ENCODE measurements at places on chromosomes 7 and 10. TPM values are rescaled to one million over a fixed set of nuclear protein-coding genes. Genes with fewer than 3 reads are reported as not detected.

DNA sequence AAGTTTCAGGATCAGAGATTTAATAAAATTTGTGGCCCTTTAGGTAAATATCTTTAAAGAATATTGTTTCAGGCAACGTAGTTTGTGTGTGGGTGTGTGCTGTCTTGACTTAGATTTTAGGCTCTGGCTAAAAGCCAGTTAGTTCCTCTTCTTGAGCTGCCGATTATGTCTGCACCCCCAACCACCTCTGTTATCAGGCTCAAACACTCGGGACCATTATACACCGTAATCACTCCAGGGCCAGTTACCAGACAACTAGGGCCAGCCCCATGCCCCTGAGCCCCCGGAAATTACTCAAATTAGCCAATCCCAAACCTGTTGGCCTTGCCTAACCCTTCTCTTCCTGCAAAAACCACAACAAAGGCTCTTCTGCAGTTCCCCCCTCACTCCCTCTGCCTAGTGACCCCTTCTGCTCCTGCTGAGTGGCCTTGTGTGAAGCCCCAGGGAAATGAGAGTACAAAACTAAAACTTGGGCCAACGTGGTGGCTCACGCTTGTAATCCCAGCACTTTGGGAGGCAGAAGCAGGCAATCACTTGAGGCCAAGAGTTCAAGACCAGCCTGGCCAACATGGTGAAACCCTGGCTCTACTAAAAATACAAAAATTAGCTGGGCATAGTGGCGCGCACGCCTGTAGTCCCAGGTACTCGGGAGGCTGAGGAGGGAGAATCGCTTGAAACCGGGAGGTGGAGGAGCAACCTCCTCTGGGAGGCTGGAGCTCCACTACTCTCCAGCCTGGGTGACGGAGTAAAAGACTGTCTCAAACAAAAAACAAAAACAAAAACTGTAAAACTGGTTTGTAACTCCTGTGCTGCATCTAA is 9.2 kb upstream of the HNRNPF start:
- H3K4me1 ChIP-seq: peaks cover 48% of the 10 kb centered on the region
- no peaks in the 10 kb centered on the region for H3K27me3 ChIP-seq
- H3K36me3 ChIP-seq: peaks cover 3% of the 10 kb centered on the region
- DNase-seq: peak; percentile 62
- H3K27ac ChIP-seq: peak overlapping the region; percentile 97

- H3K4me3 ChIP-seq: no peak overlapping the region
- H3K27ac ChIP-seq: no peak overlapping the region
- no peaks in the 10 kb centered on the region for H3K4me1 ChIP-seq
- no peak for DNase-seq
- H3K36me3 ChIP-seq: no peaks in the 10 kb centered on the region
These were observed 149.2 kb upstream of the SEMA3D start for GRCh38 chr7:85336086-85336485.

GRCh38 chr10:4931587-4931986 is 31.6 kb upstream of the AKR1C1 start:
- H3K36me3 ChIP-seq: no peaks in the 10 kb centered on the region
- no peak for DNase-seq
- H3K27ac ChIP-seq: no peak overlapping the region
- H3K27me3 ChIP-seq: peaks cover 1% of the 10 kb centered on the region
- no peak overlapping the region for H3K4me3 ChIP-seq

DNA sequence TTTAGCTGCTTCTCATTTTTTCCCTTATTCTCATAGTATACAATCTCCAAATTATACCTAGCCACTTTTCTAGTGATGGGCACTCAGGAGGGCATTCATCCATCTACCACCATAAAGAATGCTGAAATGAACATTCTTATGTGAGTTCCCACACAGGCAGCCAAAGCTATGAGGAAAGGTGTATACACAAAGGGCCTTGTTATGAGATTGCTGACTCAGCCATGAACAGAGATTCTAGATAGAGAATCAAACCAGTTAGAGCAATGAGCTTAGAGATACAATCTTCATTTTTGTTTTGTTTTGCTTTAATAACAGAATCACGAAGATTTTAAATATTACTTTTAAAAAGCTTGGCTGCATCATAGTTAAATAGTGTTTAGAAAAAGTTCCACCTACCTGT is 54.8 kb upstream of the TNKS2 start:
- H3K4me1 ChIP-seq: no peaks in the 10 kb centered on the region
- no peak overlapping the region for H3K4me3 ChIP-seq
- peaks cover 44% of the 10 kb centered on the region for H3K27me3 ChIP-seq
- H3K36me3 ChIP-seq: no peaks in the 10 kb centered on the region

Gene C7orf57
- 0.28 TPM for total RNA-seq

GRCh38 chr7:111080495-111081105 is 10.3 kb upstream of the LRRN3 start:
- no peak for DNase-seq
- H3K36me3 ChIP-seq: peaks cover 16% of the 10 kb centered on the region
- no peaks in the 10 kb centered on the region for H3K27me3 ChIP-seq
- peaks cover 82% of the 10 kb centered on the region for H3K4me1 ChIP-seq

GRCh38 chr7:44267178-44267577 is 58.2 kb downstream of the CAMK2B start:
- no peaks in the 10 kb centered on the region for H3K4me1 ChIP-seq
- no peak overlapping the region for H3K27ac ChIP-seq
- no peaks in the 10 kb centered on the region for H3K36me3 ChIP-seq
- H3K4me3 ChIP-seq: no peak overlapping the region

Gene ATE1
- 22.1 TPM for total RNA-seq

GRCh38 chr7:36526863-36527548 is 137.3 kb downstream of the ANLN start:
- H3K4me1 ChIP-seq: peaks cover 33% of the 10 kb centered on the region
- no peaks in the 10 kb centered on the region for H3K27me3 ChIP-seq
- no peak overlapping the region for H3K27ac ChIP-seq
- no peak overlapping the region for H3K4me3 ChIP-seq
- H3K36me3 ChIP-seq: peaks cover 16% of the 10 kb centered on the region

Measured in activated CD4-positive, alpha-beta memory T cell treated with anti-CD3 and anti-CD28 coated beads, Interleukin-2, amount 10 ng/mL, durations not matched to agents 7 days and 5 days (primary cell).